Stimulated activated CD8-positive, alpha-beta memory T cell treated with anti-CD3 and anti-CD28 coated beads, Interleukin-4, amount 100 ng/mL, for 1 hour (primary cell): ENCODE measurements at places on chromosomes 2 and 18.

GRCh38 chr2:62576276-62576939 is 70.4 kb upstream of the TMEM17 start:
- DNase-seq, result no peak

DNA sequence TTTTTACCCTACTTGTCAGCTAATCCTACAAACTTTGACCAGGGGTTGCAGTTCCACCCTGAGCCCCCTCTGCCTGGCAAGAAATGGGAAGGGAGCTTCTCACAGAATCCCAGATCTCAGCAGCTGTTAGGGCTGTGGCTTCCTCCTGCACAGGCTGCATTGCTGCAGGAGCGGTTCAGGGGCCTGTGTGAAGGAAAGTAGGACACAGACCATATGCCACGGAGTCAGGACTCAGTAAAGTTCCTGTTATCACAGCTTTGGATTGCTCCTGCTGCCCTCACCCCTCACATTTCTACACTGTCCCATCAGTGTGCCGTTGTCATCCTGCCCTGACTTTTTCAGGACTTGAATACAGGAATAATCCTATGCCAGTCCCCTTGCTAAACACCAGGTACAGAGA is 62.8 kb upstream of the SP3 start:
- no peak for DNase-seq

- DNase-seq, result no peak
Observed at GRCh38 chr2:40466935-40467572, 15.2 kb upstream of the SLC8A1 start.

DNA sequence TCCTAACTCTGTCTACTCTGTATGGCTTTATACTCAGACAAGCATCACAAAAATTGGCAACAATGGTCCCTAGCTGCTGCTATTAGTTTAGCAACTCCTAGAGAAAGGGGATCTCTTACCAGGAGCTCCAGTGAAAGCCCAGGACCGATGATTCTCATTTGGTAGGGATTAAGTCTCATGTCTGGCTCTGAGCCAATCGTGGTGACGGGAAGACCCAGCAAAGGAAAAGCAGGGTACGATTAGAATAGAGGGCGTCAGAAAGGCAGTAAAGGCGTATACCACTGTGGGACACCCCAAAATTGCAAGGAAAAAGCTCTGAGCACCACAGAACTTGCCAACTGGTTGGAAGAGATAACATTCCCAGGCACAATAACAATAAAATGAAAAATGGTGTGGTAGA is 129.5 kb downstream of the MTCL1 start:
- DNase-seq, result no peak

DNA sequence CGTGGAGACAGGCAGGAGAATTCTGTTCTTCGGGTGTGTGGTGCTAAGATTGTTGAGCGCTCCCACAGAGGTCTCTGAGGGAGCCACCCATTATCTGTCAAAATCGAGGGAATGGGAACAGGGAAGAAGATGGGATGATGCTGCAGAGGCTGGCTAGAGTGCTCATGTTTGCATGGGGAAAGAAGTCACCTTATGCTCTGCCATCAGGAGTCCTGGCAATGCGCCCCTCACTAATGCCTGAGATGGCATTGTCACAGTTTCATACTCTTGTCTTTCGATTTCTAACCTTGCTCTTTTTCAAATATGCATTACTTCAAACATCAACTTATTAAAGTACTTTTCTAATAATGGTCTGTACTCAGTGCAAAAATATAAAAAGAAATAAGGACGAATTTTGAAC is 463.3 kb upstream of the CELF4 start:
- no peak for DNase-seq

DNA sequence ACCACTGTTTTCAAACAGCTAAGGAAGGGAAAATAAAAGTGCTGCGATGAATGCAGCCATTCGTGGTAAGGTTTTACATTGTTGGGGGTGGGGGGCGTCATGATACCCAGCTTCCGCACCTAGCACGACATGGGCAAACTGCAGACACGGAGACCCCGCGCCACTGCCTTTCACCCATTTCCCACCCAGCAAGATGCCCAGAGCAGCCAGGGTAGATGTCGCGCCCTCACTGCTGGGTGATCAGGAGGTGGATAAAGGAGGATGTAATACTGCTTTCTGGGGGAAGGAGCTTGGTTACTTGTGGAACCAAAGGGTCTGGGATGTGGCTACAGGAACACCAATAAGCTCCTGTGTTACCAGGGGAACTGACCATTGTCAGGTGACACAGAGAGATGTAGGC is 138.4 kb downstream of the ZNF516 start:
- no peak for DNase-seq

GRCh38 chr2:119536211-119536610 is 8.0 kb upstream of the CFAP221 start:
- no peak for DNase-seq

DNA sequence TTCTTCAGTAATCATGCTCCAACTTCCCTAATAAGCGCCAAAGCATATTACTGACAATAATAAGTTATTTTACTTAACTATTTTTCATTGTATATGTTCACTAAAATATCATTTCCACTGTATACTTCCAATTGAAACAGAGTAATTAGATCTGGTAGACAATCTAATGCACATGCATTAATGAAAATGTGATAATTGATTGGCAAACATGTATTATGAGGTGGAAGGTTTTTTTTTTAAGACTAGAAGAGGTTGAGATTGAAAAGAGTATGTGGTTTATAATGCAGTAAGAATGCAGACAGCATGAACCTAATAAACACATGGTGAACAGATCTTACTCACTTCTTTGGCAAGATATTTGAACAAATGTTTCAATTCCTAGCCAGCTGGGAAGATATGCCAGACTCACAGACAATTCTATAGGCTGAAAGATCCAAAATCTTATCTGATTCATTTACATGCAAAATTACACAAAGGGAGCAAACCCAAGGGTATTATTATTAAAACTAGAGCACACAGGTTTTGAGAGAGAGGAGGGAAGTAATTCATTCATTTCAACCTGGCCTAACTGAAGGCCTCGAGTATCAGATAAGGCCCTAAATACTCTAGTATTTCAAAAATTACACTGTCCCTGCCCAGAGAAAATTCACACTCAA is 2.8 kb downstream of the NCKAP1 start:
- DNase-seq, result no peak

GRCh38 chr2:190860985-190861680 is 19.5 kb upstream of the GLS start:
- DNase-seq, result no peak

- no peak for DNase-seq
Observed at GRCh38 chr2:119350311-119350998, 16.2 kb downstream of the C2orf76 start.

DNA sequence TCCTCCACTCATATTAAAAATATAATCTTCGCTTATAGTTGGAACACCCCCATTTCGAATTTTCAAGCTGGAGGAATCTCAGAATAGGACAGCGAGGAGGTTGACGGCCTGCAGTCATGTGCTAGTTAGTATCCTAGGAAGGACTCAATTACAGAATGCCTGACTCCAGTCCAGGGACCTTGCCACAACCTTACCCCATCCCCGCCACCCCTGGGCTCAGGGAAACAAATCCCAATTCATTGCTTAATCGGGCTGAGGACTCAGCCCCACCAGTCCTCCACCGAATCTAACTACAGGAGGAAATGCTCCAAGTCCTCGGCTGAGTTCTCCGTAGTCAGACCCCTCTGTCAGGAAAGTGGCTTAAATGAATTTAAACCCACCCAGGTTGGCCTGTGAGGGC is 31.7 kb upstream of the ZBTB7C start:
- DNase-seq, result no peak

- no peak for DNase-seq
Observed at GRCh38 chr2:239302808-239303557, 97.8 kb downstream of the HDAC4 start.

GRCh38 chr2:240556553-240557100 is 1.2 kb downstream of the ANKMY1 start:
- DNase-seq, result no peak

- DNase-seq, result no peak
Observed at GRCh38 chr2:178395941-178396570, 54.9 kb downstream of the PRKRA start.

DNA sequence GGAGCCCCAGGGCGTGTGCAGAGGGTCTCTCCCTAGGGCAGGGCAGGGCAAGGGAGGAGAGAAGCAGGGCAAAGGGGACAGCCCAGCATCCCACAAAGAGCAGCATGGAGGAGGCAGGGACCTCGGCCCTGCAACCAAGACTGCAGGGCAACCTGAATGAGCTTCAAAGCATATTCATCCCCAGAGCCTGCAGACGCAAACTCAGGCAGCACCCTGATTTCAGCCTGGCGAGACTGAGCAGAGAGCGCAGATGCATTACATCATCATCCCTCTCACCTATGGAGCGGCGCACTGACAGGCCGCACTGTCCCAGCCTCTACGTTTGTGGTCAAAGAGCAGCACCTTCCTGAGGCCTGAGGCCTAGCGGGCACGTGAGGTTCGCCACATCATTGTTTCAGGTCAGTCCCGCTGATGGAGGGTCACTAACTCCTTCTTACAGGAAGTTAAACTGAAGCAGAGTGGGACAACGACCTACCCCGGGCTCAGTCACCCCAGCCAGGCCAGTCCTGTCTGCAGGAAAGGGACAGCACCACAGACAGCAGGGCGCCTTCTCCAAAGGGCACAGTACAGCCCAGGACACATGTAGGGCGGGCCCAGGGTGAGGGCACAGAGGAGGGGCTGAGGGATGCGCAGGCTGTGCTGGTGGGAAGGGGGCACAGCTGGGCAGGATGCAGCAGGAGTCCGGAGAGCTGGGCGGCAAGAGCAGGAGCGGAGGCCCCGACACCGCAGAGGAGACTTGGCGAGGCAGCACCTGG is 67.2 kb upstream of the RAB6C start:
- no peak for DNase-seq
